ENCODE measurements at places on chromosomes 7 and 10. TPM values are rescaled to one million over a fixed set of nuclear protein-coding genes. Genes with fewer than 3 reads are reported as not detected.

PIP gene
- not detected for total RNA-seq

MDFIC gene
- total RNA-seq, result 39.0 TPM

DNA sequence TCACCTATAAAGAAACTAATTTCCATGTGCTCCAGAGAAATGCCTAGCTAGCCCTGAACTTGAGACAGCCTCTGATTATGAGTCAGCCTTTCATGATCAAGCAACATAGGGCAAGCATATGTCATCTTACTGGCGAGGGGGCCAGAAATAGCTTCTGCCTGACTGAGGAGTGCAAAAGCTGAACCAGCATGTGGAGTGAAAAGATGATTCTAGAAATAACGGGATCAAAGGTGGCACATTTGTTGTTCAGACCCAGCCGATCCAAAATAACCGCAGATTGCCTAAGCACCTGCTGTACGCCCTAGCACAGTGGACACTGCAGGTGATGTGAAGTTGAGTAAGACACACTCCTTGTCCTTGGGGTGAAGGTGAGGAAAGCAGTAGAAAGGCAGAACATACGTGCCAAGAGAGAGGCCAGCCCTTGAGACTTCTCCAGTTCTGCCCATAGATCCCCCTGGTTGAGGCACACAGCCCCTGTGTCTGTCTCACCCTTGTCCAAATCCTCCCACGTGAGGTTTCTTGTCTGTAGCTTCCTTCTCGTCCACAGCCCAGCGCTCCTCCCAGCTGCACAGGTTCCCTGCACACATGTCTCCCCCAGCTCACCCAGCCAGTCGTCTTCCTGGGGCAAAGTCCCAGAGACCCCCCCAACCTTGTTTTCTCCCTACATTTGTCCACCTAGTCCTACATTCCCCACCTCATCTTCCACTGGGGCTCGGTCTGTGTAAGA, 2.8 kb upstream of the BCL7B start:
- DNase-seq, result no peak

GRCh38 chr7:110718503-110719205, 372.3 kb upstream of the LRRN3 start:
- DNase-seq, result no peak

GRCh38 chr10:51896849-51897248, 197.5 kb upstream of the CSTF2T start:
- DNase-seq, result no peak

DNA sequence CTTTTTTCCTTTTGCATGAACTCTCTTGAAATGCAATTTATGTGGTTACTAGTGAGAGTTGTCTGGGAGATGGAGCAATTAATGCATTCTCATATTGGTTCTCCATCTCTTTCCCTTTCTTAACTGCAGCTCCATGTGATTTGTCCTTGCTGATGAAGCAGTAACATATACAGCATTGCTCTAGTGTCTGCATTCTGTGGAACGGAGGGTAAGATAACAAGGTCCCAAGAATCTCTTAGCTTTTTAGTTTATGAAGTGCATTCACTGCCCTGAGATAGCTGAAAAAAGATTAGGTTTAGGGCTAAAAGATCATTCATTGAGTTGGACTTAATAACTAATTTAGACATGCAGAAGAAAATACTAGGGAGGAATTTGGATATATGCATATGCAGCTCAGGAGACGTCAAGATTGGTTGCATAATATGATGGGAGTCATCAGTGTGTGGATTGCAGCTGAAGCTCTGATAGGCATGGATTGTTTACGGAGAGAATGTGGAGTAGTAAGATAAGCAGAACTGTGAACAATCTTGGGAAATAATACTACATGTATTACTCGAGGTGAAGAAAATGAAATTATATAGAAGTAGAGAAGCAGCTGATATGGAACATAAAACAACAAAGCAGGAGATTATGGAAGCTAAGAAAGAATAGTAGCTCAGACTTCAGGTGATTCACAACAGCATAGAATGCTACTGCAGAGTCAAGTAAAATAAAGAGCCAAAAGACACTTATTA, 404.7 kb downstream of the ARL4A start:
- no peak for DNase-seq

GRCh38 chr7:31108097-31108657, 56.1 kb downstream of the ADCYAP1R1 start:
- no peak for DNase-seq

Measured in upper lobe of right lung (tissue), 1 donor.